ENCODE measurements at places on chromosomes 2 and 18.

DNA sequence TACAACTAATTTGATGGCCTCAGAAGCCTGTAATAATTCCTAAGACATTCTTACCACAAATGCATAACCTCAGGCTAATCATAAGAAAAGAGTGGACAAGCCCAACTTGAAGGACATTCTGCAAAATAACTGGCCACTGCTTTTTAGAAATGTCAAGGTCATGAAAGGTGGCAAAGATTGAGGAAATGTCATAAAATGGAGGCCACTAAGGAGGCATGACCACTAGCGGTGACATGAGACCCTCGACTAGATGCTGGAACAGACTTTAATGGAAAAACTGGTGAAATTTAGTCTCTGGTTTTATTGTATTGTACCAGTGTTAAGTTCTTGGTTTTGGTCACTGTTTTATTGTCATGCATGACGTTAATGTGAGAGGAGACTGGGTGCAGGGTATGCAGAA, 78.6 kb downstream of the SP3 start:
- no peak for DNase-seq

GRCh38 chr2:165933211-165933910, 20.2 kb downstream of the TTC21B start:
- no peak for DNase-seq

DNA sequence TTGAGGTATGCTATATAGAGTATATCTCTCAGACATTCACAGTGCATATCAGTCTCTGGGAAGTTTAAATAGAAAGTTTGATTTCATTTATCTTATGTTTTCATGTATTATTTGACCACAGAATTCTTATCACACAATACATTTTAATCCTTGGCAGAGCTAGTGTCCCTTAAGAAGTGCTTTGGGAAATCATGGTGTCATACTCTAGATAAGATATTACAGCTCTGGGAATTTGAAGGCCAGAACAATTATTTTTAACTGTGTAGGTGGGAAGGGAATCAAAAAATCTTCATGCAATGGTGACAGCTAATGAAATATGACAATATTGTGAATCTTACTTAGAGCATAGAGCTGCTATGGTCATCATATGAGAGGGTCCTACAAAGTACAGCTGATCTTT, 451.3 kb upstream of the FAM98A start:
- no peak for DNase-seq

- no peak for DNase-seq
These were observed 60.1 kb downstream of the DYNC1I2 start for GRCh38 chr2:171747371-171747770.

DNA sequence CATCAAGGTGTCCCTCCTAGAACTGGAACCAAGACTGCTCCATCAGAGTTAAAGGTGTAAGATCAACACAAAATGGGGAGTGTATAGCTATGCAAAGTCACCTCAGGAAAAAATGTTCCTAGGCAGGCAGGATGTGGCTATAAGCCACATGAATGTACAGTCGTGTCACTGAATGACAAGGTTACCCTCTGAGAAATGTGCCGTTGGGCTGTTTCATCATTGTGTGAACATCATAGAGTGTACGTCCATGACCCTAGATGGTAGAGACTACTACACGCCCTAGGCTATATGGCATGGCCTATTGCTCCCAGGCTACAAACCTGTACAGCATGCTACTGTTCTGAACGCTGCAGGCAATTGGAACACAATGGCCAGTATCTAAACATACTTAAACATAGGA, 24.5 kb downstream of the TYMS start:
- no peak for DNase-seq

DNA sequence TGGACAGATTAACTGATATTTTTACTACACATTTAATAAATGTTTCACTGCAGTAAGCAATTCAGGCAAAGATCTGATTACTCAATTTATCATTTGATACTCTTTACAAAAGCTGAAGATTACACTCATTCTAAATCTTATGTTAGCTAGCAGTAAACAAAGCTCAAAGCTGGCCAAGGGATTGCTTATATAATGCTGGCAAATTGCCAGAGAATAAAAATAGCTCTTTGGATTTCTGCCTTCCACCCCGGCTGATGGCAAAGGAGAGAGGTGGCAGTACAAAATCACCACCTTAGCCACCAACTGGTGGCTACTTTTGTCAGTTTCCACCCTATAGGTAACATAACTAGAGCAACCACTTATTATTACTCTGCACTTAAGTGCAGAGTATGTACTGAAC, 320.5 kb downstream of the FSIP2 start:
- no peak for DNase-seq

- DNase-seq = no peak
These were observed 50.6 kb upstream of the GALNT5 start for GRCh38 chr2:157206916-157207315.

DNA sequence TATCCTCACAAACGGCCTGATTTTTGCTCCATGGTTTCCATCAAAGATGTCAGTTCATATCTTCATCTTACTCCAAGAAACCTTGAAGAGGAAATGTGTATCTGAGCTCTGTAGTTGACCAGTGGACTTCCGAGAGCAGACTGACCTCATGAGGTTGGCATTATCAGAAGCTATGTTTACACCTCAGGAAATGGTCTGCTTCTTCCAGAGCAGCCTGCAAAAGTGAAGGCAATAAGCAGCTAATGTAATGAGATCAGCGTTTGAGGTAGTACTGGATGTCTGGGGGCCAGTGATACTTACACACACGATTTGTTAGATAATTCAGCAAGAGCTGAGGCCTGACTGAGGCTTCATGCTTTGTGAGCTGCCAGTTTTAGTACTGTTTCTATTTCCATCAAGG, 189.7 kb downstream of the LRRTM1 start:
- DNase-seq = no peak

DNA sequence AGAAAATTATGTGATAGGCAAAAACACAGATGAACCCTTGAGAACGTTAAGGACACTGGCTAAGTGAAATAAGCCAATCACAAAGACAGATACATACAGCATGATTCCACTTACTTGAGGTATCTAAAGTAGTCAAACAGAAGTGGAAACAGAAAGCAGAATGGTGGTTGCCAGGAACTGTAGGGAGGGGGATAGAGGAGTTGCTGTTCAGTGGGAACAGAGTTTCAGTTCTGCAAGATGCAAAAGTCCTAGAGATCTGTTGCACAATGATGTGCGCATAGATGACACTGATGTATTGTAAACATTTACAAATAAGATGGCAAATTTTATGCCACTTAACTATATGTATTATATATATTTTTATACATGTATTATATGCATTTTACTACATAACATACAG, 59.7 kb downstream of the POLE4 start:
- no peak for DNase-seq

DNA sequence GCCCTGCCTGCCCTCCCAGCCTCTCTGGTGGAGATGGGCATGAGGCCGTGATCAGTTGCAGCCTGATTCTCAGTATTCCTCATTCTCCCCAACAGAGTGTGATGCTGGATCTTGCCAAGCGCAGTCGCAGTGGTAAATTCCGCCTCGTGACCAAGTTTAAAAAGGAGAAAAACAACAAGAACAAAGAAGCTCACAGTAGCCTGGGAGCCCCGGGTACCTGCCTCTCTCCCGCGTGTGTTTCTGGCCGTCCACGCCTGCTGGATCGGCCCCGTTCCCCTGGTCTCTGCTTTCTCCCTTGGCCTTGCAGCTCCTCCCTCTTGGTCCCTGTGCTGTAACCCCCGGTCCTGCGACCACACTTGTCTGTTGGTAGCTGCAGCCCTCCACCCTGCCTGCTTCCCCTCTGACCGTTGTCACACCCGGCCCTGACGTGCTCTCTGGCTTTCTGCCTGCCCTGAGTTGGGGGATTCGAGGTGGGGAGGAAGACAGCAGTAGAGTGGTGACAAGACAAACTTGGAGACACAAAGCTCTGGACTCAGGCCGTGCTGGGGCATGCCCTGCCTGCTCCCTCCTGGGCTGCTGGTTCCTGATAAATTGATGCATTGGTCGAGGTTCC, 99.5 kb downstream of the USP40 start:
- DNase-seq = no peak

- no peak for DNase-seq
These were observed 88.4 kb upstream of the STK17B start for GRCh38 chr2:196259507-196260481.

DNA sequence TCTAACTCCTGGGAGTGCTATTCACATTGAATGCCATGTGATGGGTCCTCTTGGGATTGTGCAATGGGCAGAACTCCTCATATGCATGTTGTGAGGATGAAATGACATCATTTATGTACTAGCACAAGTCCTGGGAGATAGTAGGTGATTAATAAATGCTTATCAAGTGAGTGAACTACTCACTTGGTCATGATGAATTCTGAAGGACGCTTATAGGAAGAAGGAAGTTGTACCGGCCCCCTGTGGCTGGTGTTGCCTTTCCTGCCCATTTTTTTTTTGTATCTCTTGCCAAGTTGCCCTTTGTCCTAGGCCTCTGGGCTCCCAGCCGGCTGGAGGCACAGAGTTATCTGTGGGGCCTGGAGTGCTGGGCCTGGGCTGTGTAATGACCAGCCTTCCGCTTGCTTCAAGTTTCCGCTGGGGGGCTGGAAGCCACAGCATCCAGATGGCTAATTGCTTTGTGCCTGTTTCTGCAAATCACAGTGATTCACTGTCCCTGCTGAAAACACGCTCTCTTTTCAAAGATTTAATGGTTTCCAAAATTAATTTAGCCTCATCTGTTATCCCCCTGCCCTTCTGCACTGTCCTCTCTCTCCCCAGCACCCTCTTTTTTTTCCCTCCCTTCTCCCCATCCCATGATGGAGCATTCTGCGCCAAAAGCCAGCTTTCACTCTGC, 33.7 kb upstream of the MRPL33 start:
- DNase-seq = peak; percentile 72

DNA sequence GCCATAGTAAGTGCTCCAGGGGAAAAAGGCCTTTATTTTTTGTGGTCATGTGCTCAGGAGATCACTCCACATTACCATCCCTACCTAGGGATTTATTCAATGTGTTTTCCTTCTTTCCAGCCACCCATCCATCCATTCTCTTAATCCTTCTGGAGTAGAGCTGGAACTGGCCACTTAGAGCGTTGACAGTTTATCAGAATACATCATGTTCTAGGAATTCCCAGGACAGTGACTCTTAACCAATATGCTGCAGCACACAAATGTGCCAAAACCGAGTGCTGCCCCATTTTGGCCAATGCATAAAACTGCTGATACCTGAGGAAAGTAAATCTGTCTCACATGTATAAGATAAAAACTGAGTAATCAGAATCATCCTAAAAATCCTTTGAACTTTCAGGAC, 63.7 kb downstream of the FARSB start:
- no peak for DNase-seq

- no peak for DNase-seq
These were observed 1.1 kb upstream of the GAL3ST2 start for GRCh38 chr2:241775223-241776177.

- DNase-seq = no peak
These were observed 326.3 kb upstream of the TNP1 start for GRCh38 chr2:217186152-217186551.

GRCh38 chr2:152664725-152665124, 52.5 kb downstream of the PRPF40A start:
- no peak for DNase-seq

DNA sequence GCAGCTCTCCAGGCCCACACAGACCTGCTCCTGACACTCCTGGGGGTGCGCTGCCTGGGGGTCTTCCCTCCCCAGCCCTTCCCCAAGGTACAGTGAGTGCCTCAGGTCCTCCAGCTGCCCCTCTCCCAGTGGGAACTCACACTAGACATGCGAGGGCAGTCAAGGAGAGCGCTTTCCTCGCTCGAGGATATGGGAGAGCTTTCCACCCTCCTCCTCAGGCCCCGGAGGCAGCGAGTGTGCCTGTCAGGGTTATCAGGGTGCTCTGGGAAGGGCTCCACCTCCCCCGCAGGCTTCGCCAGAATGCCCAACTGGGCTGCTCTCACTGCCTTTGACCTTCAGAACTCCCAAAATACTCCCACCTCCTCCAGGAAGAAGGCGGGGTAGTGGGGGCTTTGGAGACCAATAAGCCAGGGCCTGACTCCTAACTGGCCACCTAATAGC, 85.7 kb upstream of the LAPTM4A start:
- no peak for DNase-seq

DNA sequence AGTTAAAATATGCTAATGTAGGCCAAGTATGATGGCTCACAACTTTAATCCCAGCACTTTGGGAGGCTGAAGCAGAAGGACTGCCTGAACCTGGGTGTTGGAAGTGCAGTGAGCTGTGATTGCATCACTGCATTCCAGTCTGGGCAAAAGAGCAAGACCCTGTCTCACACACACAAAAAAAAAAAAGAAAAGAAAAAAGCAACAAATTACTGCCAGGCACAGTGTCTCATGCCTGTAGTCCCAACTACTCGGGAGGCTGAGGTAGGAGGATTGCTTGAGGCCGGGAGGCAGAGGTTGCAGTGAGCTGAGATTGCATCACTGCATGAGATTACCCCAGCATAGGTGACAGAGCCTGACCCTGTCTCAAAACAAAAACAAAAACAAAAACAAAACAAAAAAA, 110.6 kb downstream of the PRELID3A start:
- DNase-seq = peak; percentile 17

Measured in AG09309 (cell line).